Stimulated activated CD4-positive, alpha-beta T cell treated with anti-CD3 and anti-CD28 coated beads, Interleukin-1b, Interleukin-23, amount 100 ng/mL, for 1 hour (primary cell): ENCODE measurements at places on chromosomes 7 and 10.

GRCh38 chr7:27602766-27603165 lies 59.9 kb downstream of the HIBADH start:
- no peak for DNase-seq

- DNase-seq, result no peak
These were observed 208.9 kb downstream of the SORCS3 start for GRCh38 chr10:104850023-104850422.

GRCh38 chr7:21507627-21508343 lies 35.1 kb upstream of the DNAH11 start:
- peak; percentile 4 for DNase-seq

GRCh38 chr10:28467615-28468014 lies 65.3 kb upstream of the WAC start:
- no peak for DNase-seq

DNA sequence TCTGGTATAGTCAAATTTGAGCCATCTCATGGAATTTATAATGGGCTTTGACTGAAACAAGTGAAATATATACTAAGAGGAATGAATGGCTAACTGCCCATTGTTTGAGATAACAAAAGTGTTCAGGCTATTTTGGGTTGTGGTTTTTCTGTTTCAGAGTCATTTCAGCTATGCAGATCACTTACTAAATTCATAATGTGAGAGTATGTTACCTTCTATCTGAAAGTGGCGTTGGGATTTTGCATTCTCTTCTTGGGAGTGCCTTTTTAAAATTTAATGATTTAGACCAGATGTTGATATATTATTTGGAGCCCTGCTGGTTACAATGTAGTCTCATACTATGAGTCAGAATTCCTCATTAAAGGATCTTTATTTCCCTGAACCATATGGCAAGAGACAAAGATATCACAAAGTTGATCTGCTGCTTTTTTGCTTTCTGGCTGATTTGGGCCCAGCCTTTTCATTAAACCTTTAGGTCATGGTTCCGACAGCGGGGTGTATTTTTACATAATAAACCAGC lies 10.4 kb downstream of the VCL start:
- DNase-seq, result no peak
